Activated CD4-positive, CD25-positive, alpha-beta regulatory T cell treated with anti-CD3 and anti-CD28 coated beads, Interleukin-2, amount 50 U/mL, for 72 hours (primary cell): ENCODE measurements at places on chromosomes 6 and 20.

- no peak for DNase-seq
Observed at GRCh38 chr6:85684133-85684808, 41.6 kb upstream of the SYNCRIP start.

DNA sequence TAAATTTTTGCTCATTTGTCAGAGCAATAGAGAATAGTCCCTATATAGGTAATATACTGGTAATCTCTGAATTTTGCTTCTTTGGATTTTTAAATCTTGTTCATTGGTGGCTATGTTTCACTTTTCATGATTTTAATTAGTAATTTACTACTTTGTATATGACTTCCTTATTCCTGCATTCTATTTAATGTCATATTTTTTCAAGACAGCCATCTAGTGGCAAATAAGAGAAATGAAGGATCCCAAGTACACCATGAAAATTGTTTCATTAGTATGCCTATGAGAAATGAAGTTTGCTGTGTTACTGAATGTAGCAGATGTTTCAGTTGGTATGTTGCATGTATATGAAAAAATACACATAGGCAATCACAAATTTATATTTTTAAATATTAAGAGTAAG, 82.4 kb downstream of the ZNF292 start:
- no peak for DNase-seq

DNA sequence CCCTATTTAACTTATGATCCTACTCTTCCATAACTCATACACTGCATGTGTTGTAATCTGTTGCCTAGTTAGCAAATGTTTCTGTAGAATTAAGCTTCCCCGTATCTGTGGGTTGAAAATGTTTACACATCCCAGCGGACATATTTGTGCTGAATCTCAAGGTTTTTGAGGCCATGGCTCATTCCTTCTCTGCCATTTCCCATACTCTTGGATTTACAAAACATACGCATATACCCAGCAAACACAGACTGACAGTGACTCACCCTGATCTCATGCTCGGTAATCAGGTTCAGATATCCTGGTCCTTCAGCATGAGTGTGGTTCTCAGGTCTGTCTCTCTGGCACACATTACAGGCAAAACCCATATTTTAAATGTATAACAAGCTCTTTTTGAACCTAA, 58.7 kb downstream of the AGPAT4 start:
- no peak for DNase-seq

DNA sequence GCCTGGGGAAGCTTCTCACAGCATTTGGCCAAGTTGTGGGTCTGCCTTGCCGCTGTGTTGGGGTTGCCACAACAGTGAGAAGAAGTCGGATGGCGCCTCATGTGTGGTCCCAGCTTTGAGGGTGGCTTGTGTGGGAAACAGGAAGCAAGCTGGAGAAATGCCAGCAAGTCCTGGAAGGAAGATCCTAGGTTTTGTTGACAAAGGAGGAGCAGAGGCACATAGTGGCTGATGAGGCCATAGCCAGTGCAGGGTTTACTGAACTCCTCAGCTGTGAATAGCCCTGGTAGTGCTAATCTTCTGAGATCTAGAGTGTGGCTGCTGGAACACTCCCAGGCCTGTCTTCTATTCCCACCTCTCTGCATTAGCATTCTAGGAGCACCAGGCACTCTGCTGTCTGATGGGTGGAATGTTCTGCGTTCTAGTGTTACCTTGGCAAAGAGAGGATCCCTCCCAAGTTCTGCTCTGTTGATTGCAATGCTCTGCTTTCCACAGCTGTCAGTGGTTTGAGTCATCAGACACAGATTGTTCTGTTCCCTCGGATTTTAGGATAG, 25.2 kb downstream of the SNPH start:
- DNase-seq = no peak

GRCh38 chr6:21538186-21538798, 55.3 kb upstream of the SOX4 start:
- DNase-seq = no peak

- no peak for DNase-seq
Observed at GRCh38 chr6:14337152-14337551, 219.6 kb downstream of the CD83 start.

GRCh38 chr6:45710304-45710821, 305.3 kb downstream of the CLIC5 start:
- DNase-seq = peak; percentile 75

DNA sequence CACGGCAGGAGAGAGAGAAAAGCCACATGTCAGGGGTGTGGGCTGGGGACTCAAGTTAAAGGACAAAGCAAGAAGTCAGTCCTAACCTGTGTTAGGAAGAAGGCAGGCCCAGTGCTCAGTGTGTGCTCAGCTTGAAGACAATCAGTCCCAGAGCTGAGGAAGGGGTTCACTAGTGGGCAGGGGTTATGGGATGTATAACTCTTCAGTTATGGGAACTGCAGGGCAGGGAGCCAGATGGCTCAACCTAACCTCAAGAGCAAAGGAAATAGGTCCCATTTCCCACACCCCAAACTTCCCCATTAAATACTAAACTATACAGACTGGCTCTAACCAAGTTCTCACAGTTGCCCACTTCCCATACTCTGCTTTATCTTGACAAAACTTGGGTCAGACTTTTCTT, 7.4 kb upstream of the SSTR4 start:
- DNase-seq = no peak

DNA sequence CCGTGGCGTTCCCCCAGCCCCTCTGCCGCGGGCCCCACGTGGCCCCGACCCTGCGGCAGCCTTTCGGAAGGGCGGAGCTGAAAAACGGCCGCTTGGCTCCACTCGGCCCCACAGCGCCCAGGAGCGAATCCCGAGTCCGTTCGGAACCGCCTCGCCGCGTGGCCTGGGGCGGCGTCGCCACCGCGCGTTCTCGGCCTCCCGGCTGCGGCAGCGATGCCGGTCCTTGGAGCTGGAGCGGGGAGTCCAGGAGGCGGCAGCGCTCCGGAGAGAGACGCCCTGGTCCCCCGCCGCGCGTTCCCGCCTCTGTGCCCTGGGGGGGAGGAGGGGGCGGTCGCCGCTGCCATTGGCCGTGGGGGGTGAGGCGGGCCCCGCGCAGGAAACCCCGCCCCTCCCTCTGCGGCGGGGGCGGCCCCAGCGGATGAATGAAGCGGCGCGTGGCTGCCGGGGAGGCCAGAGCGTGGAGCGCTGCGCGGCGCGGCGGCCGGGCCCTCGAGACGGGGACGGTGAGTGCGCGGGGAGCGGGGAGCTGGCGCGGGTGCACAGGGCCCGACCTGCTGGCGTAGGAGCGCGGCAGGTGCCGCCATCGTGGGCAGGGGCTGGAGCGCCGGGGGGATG, at the start of gene SLCO4A1:
Gene SLCO4A1, plus strand, starts transcription at position 453 of the 615 bp plus-strand sequence. CDS start 13,952 bp downstream, outside the sequence.
- DNase-seq = peak; percentile 88

- DNase-seq = no peak
Observed at GRCh38 chr6:149273318-149273717, 44.2 kb upstream of the TAB2 start.

DNA sequence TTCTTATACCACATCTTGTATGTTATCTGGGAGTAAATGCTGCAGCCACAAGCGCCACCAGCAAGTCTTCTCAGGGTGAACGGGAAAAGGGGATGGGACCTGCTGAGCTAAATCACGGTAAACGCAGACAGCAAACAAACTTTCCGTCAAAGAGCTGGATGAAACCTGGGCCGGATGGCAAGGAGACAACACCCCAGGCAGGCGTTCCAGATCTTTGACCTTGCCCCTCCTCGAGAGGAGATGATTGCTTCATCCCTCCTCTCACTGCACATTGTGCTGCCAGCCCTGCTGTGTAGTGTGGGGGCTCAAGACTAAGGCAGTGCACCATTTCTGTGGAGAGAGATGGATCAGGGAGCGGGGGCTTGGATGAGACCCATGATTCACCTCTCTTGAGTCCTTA, 9.8 kb downstream of the RAET1E start:
- DNase-seq = no peak

GRCh38 chr6:34866509-34866908, 21.3 kb downstream of the TAF11 start:
- DNase-seq = no peak

DNA sequence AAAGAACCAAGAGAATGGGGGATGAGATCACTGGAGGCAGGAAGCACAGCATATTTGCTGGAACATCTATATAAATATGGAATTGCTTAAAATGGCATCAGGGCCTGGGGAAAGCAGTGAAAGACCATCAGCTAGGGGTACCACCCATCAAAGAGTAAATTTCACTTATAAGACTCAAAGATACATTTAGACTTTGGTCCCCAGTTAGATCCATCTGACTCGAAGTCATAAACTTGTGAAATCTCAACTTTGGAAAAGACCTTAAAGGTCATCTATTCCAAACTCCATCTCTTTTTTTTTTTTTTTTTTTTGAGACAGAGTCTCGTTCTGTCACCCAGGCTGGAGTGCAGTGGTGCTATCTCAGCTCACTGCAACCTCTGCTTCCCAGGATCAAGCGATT, 109.8 kb downstream of the UNC5CL start:
- no peak for DNase-seq

GRCh38 chr6:42970871-42971612, 7.9 kb downstream of the PEX6 start:
- DNase-seq = no peak

- peak; percentile 42 for DNase-seq
Observed at GRCh38 chr6:15023448-15023847, 222.4 kb upstream of the JARID2 start.

- DNase-seq = no peak
Observed at GRCh38 chr6:36519352-36519751, 27.9 kb downstream of the STK38 start.

- DNase-seq = no peak
Observed at GRCh38 chr20:18783385-18783959, 30.1 kb upstream of the SCP2D1 start.

DNA sequence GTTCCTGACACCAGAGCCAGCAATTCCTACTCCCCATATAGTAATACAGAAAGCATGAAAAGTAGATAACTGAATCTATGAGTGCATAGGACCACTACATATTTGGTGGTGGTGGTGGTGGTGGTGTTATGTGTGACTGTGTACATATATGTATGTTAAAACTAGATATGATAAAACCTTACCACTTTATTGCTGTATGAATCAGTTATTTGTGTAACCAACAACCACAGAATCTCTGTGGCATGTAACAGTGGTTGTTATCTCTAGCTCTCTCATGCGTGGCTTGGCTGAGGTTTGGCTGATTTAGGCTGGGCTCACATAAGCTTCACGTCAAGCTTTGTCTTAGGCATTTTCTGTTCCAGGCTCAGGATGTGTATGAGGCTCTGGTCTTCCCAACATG, 55.7 kb downstream of the PLCB1 start:
- no peak for DNase-seq

- DNase-seq = no peak
Observed at GRCh38 chr20:34292496-34292895, 10.7 kb downstream of the AHCY start.

DNA sequence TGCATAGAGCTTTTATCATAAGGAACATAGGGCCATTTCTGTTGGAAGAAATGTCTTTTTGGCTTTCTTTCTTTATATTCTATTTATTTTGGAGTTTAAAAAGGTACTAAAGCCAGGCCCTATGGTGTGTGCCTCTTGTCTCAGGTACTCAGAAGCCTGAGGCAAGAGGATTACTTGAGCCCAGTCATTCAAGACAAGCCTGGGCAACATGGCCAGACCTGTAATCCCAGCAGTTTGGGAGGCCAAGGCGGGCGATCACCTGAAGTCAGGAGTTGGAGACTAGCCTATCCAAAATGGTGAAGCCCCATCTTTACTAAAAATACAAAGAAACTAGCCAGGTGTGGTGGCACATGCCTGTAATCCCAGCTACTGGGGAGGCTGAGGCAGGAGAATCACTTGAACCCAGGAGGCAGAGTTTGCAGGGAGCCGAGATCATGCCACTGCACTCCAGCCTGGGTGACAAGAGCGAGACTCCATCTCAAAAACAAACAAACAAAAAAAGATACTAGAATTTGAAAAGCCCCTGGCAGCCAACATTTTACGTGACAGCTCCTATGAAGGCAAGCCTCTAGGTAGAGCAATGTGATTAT, 80.0 kb downstream of the CBFA2T2 start:
- DNase-seq = no peak

GRCh38 chr6:27795697-27796494, 116.3 kb downstream of the OR2B2 start:
- DNase-seq = no peak

DNA sequence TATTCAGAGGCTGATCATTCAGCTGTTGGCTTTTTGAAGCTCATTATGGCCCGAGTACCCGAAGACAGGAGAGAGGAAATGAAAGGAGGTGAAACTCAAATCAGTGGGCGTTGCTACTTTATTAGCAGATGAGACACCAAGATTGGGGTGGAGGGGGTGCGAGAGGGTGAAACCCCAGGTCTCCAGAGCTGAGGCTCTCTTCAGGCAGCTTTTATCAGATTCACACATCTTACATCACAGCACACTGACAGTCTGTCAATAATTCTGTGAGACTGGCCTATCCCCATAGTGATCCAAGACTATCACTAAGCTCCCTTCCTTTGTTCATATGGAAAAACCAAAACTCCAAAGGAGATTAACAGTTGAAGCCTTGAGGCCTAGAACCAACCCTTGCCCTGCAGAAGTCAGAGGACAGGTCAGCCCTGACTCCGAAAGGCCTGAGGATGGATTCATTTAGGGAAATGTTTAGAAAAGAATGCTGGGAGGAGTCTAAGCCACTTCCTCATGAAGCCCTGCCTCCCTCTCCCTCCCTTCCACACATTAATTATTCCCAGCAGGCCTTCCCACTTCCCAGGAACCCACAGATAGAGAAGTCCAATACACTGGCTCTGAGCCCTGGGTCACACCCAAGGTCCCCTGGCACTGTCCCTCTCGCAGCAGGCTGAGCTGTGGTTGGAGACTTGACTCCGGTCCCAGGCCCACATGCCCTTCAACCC, 23.2 kb downstream of the TRERF1 start:
- DNase-seq = no peak

DNA sequence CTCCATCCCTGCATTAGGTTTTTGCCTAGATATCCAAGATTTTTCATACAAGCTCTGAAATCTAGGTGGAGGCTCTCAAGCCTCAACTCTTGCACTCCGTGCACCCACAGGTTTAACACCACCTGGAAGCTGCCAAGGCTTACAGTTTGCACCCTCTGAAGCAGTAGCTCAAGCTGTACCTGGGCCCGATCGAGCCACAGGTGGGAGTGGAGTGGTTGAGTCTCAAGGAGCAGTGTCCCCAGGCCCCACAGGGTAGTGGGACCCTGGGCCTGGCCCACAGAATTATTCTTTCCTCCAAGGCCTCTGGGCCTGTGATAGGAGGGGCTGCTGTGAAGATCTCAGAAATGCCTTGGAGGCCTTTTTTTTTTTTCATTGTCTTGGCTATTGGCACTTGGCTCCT, 973.5 kb upstream of the MAP3K7 start:
- DNase-seq = no peak

DNA sequence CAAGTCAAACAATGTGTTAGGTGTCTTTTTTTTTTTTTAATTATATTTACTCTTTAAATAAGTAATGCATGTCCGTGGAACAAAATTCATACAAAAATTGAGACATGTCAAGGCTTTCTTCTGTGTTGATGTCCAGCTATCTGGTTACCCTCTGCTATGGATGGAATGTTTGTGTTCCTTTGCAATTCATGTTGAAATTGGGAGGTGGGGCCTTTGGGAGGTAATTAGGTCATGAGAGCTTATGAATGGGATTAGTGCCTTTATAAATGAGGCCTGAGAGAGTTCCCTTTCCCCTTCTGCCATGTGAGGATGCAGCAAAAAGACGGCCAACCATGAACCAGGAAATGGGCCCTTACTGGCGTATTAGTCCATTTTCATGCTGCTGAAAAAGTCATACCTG, 83.1 kb upstream of the KCNG1 start:
- DNase-seq = no peak
